ENCODE measurements at places on chromosomes 2 and 18.

DNA sequence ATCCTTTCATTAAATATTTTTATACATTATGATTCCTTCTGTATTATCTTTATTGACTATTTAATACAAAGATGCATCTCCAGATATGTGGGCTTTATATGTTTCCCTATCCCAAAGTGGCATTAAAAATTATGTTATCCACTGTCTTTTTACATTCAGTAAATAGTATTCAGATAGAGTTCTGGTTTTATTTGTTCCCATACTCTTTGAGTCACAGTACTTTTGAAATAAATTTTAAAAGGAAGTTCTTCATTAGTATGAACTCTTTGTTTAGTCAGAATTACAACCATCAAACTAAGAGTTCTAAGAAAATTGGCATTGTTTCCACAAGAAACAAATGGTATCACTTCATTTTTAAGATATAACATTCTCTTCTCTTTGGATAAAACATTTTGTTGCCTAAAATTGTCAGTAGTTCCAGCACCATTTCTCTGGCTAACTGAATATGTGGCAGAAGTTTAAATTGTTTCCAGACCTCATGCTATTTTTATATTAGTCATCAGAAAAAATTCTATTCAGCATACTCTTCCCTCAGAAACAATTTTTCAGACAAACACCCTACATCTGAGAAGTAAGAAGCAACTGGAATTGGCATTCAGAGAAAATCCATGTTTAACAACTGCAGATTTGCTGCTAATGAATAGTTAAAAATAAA, 88.5 kb upstream of the COL5A2 start:
- no peak for DNase-seq

- DNase-seq: peak; percentile 38
These were observed 102.2 kb upstream of the FZD7 start for GRCh38 chr2:201931475-201931874.

GRCh38 chr2:213172641-213173040, 21.2 kb upstream of the IKZF2 start:
- no peak for DNase-seq

DNA sequence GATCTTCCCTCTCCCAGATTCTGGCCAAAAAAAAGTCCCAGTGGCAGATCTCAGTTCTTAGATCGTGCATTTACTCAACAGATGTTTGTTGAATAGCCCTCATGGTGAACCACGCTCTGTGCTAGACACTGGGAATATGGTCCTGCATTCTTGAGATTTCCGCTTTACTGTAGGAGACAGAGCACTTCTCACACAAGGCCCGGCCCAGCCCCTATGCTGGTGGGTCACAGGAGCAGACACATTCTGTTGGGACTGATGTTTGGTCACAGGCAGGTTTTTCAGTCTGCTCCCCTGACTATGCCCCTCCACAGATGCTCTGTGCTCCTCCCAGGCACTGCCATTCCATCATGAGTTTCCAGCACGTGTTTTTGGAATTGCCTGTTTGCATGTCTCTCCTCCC, 110.9 kb downstream of the RAPGEF4 start:
- no peak for DNase-seq

GRCh38 chr2:141411419-141411818, 719.4 kb downstream of the LRP1B start:
- DNase-seq: no peak

- no peak for DNase-seq
These were observed 71.2 kb upstream of the RBM44 start for GRCh38 chr2:237727363-237727762.

DNA sequence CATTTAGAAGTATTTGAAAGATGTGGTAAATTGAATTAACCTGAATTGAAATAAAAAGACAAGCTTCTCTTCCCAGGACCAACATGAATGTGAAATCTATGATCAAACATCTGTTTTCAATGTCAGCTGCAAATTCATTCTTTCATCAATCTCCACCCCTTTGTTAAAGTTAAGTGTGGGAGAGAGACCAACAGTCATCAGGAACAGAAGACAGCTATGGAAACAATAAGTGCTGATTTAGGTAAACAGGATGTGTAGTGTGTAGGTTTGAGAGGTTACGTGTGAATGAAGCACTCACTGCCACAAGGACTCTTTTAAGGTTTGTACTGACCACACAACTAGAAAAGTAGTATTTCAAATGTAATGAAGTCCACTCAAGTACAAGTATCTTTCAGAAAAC, 1659.8 kb upstream of the CELF4 start:
- no peak for DNase-seq

DNA sequence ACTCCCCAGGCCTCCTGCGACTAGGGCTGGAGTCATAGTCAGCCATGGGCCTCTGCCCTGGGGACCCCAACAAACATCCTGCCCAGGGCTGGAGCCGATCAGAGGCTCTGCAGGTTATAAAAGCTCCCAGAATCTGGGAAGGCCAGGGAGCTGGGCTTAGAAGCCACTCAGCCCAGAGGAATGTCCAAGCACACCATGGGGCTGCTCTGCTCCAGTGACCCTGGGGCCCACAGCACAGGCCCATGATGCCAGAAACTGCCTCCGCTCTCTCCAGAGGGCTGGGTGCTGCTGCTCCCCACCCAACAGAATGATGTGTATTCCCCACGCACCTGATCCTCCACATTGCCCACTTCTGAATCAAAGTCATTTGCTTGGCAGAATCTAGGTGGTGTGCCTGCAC, 88.5 kb downstream of the ARMC9 start:
- no peak for DNase-seq

GRCh38 chr2:236363711-236364277, 99.6 kb upstream of the ASB18 start:
- no peak for DNase-seq

DNA sequence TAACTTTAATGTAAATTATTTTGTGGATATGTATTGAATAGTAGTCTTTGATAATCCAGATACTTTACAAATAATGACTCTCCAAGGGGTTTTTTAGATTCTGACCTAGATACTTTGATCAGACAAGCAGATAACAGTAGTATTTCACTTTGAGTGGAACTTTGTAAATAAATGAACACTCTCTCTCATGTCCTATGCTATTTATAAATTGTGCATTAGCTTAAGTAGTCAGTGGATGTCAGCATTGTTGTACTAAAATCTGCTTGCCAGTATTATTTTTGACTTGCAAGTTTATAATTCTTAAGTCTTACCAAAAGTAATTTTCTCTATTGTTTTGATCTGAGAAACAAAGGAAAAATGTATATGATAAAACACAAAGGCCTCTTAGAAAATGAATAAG, 1113.1 kb upstream of the NRXN1 start:
- DNase-seq: no peak

DNA sequence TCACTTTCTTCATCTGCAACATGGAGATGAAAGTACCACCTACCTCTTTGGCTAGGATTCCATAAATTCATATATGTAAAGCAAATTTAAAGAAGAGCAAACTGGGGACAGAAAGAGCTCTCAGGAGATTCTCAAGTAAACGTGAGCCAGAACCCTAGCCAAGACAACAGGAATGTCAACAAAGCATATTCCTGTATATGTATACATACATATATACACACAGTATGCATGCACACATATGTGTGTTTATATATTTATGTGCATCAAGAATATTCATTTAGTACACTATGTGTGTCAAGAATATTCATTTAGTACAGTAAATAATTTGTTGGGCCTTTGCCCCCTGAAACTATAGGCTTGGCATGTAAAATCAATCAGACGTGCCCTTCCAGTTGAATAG, 574.4 kb upstream of the KLHL29 start:
- DNase-seq: no peak

DNA sequence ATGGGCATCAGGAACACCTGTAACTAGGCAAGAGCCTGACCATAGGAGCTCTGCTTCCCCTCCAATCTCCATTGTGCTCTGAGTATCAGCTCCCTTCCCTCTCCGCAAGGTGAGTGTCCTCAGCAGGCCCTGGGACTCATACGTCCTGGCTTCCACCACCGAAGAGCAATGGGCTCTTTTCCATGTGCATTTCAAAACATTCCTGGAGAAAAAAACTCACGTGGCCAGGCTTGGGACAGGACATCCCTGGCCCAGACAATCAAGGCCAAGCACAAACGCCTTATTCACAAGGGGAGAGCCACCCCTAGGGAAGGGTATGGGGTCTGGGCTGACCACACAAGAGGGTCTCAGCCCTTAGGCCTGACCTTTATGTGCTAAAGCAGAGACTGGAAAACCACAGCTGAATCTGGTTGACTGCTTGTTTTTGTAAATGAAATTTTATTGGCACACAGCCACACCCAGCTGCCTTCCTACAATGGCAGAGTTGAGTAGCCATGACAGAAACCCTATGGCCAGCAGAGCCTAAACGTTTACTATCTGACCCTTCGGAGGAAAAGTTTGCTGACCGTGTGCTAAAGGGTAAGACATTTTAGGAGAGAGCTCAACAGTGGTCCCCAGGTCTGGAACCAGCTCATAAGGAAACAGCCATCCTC, 175.7 kb upstream of the ARL4C start:
- no peak for DNase-seq

- DNase-seq: no peak
These were observed 89.1 kb upstream of the NOSTRIN start for GRCh38 chr2:168713325-168713724.

GRCh38 chr2:128155970-128156369, 65.0 kb downstream of the UGGT1 start:
- no peak for DNase-seq

DNA sequence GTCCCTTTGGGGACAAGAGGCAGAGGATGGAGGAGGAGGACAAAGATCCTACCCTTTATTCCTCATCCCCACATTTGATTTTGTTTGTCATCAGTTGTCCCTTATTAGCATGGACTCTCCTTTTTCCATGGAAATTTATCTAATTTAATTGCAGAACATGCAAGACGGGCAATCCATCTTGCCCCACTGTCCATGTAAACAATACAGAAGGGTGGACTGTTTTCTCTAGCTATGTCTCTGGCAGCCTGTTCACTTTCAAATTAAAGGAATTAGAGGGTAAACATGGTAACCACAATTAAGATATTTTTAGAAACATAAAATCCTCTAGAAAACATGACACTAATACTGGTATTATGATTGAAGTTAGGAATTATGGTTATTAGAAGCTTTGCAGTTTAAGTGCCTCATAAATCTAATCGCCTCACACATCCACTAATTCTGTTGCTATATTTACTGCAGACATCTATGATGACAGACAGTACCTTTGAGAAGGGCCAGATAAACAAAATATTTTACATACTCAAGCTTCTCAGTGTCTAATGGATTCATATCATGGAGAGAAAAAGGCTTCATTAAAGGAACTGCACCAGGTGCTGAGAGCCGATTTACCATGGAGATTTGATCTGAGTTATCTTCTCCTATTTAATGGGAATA, 215.5 kb downstream of the LNPK start:
- no peak for DNase-seq

GRCh38 chr2:118148133-118148532, 59.9 kb downstream of the INSIG2 start:
- DNase-seq: no peak

DNA sequence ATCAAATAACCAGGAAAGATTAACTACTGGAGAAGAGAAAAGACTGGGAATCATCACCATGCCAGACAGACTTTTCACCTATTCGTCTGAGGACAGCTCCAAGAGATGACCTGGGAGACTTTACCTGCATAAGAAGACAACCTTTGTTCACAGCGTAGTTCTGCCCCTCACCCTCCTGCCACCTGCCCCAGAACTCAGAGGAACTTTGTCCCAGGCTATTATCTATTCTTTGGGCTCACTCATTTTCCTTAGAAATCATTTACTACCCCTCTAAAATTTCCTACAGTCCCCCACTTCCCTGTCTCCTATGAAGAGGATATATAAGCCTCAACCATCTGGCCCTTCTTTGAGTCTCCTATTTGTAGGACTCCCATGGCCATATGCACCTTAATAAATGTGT, 19.3 kb upstream of the COPS8 start:
- DNase-seq: peak; percentile 65

- no peak for DNase-seq
These were observed 99.3 kb upstream of the DNAJC10 start for GRCh38 chr2:182616471-182617393.

- no peak for DNase-seq
These were observed 66.8 kb downstream of the KYNU start for GRCh38 chr2:142944264-142944663.

- no peak for DNase-seq
These were observed 18.5 kb downstream of the PDCL3 start for GRCh38 chr2:100581277-100581612.

GRCh38 chr2:54657664-54658083, 65.8 kb upstream of the EML6 start:
- DNase-seq: no peak

GRCh38 chr2:219967247-219968245, 340.1 kb downstream of the SLC4A3 start:
- no peak for DNase-seq

- DNase-seq: no peak
These were observed 5.0 kb downstream of the TANK start for GRCh38 chr2:161165266-161165665.

DNA sequence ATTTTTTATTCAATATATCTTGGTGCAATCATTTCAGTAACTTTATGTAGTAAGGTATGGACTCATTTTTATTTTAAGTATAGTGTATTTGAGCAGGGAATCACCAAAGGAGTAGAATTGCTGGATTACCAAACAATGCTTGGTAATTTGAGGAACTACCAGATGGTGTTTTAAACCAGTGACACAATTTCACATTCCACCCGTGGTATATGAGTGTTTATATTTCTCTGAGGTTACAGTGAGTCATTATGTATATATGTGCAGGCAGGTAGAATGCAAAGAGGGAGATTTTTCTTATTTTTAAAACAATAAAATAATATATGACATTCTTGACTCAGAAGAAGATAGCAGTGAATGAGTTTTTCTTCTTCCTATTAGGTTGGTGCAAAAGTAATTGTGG, 596.9 kb downstream of the DCC start:
- DNase-seq: no peak

- DNase-seq: no peak
These were observed 141.6 kb upstream of the TTC39C start for GRCh38 chr18:23872701-23873550.

DNA sequence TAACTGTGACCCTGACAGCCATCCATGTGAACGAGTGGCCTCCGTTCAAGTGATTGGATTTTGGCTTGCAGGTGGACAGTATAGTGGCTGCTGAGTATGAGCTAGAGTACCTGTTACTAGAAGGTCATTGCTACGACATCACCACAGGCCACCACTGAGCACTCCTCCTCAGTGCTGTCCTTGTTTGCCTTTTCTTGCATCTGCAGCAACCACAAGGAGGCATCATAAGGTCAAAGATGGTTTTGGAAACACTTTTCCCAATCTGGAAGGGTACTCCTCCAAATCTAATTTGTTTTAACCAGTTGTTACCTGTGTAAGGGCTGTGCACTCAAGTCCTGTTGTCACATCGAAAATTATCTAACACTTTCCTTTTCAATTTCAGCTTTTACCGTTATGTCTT, 81.2 kb downstream of the UGGT1 start:
- peak; percentile 15 for DNase-seq

GRCh38 chr2:124563426-124563825, 538.3 kb downstream of the CNTNAP5 start:
- DNase-seq: no peak

GRCh38 chr18:8778386-8778785, 73.0 kb downstream of the MTCL1 start:
- DNase-seq: no peak

DNA sequence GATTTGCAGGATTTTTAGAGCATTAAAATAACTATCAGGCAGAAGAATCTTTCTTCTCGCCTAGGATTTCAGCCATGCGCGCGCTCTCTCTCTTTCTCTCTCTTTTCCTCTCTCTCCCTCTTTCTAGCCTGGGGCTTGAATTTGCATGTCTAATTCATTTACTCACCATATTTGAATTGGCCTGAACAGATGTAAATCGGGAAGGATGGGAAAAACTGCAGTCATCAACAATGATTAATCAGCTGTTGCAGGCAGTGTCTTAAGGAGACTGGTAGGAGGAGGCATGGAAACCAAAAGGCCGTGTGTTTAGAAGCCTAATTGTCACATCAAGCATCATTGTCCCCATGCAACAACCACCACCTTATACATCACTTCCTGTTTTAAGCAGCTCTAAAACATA, 137.0 kb downstream of the MEIS1 start:
- DNase-seq: no peak
